Body of pancreas (tissue), 4 donors: ENCODE measurements at places on chromosomes 6 and 20. TPM values are rescaled to one million over a fixed set of nuclear protein-coding genes. Genes with fewer than 3 reads are reported as not detected.
A peak's percentile ranks its signal among the peaks of the same experiment; 100 is the strongest.

- no peak for DNase-seq
Measured at GRCh38 chr6:90110971-90111370, 185.7 kb downstream of the BACH2 start.

CST9L gene
- not detected for total RNA-seq

DNA sequence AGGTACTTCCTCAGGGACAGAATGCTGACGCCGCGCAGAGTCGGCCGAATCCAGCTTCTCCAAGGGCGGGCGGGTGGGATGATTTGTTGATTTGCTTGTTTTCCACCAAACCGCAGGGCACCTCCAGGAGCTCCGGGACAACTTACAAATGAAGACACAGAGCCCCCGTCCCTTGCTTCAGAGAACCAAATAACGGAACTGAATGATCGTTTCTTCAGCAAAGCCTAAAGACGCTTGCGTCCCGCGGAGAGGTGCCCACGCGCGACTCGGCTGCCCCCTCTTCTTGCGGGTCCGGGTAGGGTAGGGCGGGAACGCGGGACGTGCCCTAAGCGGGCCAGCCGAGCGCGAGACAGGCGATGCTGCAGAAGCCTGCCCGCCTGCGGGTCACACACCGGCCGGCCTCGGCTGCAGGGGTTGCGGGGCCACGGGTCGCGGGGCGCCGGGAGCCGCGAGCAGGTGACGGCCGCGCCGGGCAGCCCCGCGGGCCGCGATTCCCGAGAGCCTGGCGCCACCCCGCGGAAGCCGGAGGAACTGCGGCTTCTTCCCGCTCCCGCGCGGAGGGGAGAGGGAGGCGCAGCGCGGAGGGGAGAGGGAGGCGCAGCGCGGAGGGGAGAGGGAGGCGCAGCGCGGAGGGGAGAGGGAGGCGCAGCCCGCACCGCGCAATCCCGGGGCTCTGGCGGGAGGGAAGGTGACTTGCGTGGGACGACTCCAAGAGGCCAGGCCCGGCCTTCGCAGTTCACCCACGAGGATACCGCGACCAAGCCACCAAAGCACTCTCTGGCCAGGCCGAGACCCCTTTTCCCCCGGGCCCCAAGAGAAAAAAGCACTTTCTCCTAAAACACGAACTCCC lies 7.7 kb upstream of the FOXF2 start:
- peak; percentile 50 for DNase-seq

KIF25 gene
- total RNA-seq: 1.8 TPM

- DNase-seq: no peak
Measured at GRCh38 chr6:15338476-15338875, 92.6 kb downstream of the JARID2 start.

- no peak for DNase-seq
Measured at GRCh38 chr20:56625837-56626236, 3.3 kb upstream of the TFAP2C start.

SS18L1 gene
- 11.4 TPM for total RNA-seq

DNA sequence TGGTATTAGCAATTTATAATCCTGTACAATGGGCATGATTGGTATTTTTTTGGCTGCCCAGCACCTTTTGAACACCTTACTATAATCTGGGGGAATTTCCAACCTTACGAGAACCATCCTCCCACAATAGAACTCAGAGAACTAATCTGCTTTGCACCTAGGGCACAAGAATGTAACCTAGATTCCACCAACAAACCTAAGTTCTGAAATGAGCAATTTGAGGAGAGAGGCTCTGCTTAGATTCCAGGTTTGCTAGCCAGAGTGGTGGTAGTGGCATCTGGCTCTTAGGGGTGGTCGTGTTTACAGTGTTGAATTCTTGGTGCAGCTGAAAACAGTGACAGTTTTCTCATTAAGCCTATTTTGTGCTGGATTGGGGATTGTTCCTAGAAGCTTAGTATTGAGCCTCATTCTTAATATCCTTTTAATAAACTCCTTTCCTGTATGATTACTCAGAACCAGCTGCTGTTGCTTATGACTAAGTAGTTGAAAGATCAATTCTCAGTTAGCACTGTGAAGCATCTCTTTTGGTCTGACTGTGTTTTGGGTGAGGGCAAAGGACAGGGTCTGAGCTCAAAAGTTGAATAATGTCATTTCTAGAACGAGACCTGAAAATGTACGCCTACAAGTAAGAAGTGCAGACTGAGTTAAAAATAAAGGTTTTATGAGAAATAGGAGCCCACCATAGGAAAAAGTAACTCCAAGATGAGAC lies 385.6 kb downstream of the CDKAL1 start:
- no peak for DNase-seq

GRCh38 chr6:33490198-33490597 lies 35.8 kb downstream of the ZBTB9 start:
- no peak for DNase-seq

DNA sequence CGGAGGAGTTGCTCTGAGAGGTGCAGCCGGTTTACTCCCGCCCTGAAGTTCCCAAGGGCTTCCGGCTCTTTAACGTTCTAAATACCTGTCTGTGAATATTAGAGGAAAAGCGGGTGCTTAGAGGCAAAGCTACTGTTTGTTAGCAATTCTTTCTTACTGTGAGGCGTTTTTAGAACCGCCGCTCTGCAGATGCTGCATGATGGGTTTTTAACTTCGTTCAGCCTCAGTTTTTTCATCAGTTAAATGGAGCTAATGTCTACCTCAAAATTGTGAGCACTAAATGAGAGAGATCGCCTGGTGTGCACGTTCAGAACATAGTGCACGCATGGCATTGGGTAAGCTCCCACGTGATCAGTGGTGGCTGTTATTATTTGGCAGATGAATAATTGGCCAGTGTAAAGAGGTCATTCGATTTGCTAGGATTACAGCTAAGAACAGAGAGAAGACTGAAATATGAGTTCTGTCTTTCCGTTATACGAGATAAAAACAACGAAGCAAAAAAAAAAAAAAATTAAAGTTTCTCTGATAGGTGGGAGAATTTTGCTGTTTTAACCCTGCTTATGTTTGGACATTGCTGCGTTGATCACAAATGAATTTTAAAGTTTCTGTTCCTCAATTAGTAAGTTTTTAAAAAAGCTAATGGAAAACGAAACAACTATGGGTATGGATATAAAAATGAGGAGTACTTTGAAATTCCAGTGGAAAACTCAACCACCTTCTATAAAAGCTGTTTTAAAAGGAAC lies 660 bp upstream of the TFB1M start:
- peak; percentile 85 for DNase-seq

- no peak for DNase-seq
Measured at GRCh38 chr6:49252901-49253300, 210.2 kb downstream of the MMUT start.

DNA sequence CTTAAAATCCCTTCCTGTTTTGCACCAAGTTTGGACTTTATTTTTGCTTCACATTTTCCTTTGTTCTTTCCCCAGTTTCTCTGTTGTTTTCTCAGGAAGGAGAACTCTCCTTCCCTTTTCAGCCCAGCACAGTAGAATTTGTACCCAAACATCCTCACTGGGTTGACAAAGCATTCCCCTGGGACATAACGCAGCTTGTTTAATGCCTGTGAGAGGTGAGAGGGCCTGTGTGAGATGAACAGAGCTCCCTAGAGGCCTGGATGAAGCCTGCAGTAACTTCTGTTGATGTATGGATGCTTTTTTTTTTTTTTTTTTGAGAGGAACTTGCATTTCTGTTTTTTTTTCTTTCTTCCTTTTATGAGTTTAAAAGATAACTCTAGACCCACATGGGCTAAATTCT lies 104.9 kb upstream of the SLC22A23 start:
- DNase-seq: no peak

DNA sequence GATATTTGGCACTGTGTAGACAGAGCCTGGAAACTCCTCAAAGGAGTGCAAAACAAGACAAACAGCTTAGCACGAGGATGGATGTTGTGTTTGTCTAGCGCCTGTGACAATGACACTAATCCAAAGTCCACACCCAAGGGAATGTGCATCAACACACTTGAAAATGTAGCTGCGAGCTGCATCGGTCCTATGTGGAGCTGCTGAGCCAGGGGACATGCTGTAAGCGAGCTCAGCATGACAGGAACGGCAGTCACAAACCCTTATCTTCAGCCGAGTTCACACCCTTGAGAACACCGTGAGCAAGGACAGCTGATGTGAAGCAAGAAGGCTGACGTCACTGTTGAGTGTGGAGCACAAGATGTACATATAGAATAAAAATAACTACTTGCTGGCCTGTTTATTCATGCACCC lies 684.3 kb downstream of the QKI start:
- DNase-seq: peak; percentile 79

DNA sequence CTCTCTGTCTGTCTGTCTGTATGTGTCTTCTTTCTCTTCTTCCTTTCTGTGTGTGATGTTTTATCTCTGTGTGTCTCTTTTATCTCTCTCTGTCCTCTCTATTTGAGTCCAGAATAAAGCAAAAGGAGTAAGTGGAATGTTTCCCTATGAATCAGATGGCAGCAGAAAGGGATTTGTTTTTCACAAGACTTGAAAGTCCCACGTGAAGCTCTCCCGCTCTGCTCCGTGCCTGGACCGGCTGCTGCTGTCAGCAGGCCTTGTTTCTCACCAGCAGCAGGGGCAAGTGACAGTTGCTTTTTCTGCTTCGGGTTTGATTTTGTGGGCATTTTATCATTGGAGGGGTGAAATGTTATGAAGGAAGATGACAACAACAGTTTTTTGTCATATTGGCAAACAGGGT lies 212.7 kb downstream of the PACRG start:
- DNase-seq: no peak

GRCh38 chr6:36912030-36912454 lies 26.3 kb downstream of the C6orf89 start:
- no peak for DNase-seq

- DNase-seq: no peak
Measured at GRCh38 chr20:1741309-1742048, 83.9 kb upstream of the SIRPG start.

SLC26A8 gene
- total RNA-seq: not detected

GRCh38 chr6:82751718-82752117 lies 313.9 kb downstream of the UBE3D start:
- no peak for DNase-seq

DNA sequence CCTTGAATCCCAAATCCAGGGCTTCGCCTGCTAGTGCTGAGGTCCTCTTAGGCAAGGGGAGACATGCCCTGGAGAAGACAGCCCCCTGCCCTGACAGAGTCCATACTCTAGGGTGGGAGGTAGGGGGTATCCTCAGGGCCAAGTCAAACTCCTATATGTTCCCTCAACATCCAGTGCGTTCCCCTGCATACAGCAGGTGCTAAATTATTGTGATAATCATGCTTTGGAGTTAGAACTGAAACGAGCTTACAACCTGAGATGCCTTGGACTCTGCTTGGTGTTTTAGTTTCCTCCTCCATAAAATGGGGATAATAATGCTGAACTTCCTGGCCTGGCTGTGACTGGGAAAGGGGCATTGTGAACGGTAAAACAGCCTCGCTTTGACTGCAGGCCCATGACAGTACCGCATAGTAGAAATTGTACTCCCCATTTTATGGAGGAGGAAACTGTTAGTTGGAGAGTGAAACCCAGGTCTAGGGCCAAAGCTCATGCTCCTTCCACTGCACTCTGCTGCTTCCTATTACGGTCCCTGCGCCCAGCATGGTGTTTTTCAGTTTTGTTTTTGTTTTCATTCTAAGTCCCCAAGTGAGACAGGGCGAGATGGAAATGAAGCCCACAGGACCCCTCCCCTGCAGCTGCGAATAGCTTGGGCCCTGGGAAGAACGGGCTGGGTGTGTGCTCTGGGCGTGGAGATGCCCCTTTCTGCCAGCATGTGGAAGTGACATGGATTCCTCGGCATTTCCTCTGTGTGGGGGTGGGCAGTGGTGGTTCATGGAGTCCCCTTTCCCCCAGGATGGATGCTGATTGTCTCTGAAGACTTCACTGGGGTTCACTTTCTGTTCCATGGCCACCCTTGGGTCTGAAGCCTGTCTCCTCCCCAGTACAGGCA lies 162.5 kb downstream of the VEGFA start:
- DNase-seq: no peak

DNA sequence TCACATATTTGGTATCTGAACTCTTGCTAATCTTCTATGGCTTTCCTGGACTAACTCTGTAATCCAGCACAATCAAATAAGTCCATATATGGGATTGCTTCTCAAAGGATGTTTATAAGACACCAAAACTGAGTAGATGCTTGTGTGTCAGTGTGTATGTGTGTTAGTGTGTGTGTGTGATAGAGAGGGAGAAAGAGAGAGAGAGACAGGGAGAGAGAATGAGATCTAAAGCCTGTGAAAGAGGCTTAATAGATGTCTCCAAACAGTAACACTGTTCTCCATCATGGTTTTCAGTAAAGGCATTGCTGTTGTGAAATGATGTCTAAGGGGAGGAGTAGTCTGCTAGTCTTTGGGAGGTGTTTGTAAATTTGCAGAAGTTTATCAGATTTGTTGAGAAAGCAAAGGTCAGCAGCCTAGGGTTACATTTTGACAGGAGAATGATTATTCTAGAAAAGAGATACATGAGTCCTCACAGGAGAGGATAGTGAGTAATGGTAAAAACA lies 73.9 kb upstream of the MLIP start:
- no peak for DNase-seq

DNA sequence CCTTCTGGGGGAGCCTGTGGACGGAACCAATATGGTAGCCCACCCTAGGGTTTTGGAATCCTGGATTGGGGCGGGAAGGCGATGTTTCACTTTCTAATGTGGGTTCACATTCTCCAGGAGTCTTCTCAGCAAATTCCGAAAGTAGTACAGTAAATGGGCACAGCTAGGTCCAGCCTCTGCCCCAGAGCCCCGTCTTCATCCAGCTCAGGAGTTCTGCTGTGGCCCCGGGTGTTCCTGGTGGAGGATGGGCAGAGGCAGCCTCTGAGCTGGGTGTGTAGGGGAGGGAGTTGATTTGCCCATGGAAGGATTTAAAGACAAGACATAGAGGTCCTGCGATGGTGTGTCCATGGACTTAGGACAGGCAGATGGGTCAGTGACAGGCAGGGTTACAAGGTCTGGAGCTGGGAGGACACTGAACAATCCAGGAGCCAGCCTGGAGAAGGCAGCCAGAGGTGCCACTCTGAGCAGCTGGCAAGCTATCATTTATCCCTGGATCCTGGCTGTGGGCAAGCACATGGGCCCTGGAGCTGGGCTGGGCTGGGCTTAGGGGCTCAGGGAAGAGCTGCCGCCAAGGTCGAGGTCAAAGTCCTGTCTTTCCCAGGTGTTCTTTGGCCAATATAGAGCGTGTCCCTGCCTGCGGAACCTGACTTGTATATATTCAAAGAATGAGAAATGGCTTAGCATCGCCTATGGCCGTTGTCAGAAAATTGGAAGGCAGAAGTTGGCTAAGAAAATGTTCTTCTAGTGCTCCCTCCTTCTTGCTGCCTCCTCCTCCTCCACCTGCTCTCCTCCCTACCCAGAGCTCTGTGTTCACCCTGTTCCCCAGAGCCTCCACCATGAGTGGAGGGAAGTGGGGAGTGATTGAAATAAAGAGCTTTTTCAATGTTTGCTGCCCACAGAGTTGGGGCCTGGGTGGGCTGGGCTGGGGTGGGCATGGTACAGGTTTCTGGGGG lies 6.7 kb downstream of the CLPSL1 start:
- peak; percentile 69 for DNase-seq

MGME1 gene
- total RNA-seq: 3.0 TPM
